ENCODE measurements at places on chromosomes 16 and 17.

GRCh38 chr16:188674-189073 lies 8.4 kb downstream of the HBQ1 start:
- no peak for DNase-seq

DNA sequence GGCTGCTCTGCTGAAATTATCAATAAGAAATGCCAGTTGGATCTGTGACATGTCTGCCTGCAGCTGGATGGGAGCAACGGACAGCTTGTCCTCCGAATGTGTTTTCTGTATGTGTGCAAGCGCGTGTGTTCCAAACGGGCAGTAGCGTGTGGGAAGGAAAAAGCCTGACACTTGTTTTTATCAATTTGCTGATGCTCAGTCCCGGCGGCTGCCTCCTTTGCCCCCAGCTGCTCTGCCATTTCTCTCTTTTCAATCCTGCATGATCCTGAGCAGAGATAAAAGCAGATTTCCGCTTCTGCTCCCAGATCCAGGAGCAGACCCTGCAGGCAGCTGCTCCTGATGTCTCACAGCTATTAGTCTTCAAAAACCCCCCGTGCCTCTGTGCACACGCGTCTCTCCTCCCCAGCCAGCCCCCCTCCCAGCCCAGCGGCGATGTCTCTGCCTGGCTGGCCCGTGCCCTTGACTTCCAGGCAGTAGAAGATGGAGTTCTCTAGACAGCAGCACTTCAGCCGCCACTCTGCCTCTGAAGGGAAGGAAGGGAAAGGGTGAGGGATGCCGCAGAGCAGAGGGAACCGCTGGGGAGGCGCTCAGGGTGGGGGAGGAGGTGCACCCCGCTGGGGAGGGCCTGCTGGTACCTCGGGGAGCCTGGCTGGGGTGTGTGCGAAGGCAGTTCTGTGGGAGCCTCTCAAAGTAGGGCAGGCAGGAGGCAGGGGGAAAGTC lies 4.1 kb downstream of the PRCD start:
- no peak for DNase-seq

DNA sequence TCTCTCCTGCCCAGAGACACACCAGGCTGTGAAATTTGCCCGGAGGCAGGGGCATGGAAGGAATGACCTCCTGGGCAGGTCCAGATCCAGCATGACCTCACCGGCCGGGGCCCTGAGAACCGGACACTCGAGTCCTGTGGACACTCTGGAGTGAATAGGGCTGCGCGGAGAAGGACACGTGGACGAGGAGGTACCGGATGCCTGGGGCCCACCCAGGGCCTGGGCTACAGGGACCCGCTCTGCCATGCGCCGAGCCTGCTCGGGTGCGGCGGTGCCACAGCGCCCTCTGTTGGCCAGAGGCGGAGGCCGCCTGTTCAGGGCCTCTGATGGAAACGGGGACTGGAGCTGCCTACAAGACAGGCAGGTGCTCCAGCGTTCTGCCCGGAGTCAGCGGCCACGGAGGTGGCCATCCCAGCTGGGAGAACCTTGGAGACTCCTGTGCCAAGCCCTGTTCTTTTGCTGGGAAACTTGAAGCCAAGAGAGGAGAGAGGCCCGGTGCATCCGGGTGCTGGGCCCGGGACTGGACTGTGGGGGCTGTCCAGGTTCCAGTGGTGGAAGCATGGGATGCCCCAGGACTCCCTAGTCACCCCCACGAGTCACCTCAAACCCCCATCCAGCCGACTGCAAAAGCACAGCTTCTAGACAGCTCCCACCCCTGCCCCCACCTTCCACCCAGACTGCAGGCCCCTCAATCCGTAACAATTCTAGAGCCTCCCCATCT lies 19.3 kb upstream of the NXPH3 start:
- DNase-seq = peak; percentile 36

- no peak for DNase-seq
These were observed 30.1 kb upstream of the DYNLL2 start for GRCh38 chr17:58052945-58053715.

DNA sequence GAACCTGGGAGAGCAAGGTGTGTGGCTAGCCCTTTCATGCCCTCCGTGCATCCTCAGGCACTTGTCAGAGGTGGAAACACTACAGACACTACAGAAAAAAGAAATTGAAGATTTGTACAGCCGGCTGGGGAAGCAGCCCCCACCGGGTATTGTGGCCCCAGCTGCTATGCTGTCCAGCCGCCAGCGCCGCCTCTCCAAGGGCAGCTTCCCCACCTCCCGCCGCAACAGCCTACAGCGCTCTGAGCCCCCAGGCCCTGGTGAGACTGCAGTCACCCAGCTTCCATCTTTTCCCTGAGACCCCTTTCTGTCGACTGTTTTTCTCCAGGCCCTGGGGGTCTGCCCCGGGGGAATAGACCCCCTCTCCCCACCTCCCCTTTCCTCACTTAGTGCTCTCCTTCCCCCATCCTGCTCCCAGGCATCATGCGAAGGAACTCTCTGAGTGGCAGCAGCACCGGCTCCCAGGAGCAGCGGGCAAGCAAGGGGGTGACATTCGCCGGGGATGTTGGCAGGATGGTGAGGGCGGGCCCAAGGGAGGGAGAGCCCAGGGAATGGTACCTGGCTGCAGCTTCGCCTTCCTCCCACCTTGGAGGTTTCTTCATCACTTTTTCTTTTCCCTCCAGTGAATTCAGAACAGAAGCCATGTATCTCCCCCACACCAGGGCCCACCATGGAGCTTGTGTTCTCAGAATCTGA lies 2.3 kb downstream of the COA3 start:
- no peak for DNase-seq

DNA sequence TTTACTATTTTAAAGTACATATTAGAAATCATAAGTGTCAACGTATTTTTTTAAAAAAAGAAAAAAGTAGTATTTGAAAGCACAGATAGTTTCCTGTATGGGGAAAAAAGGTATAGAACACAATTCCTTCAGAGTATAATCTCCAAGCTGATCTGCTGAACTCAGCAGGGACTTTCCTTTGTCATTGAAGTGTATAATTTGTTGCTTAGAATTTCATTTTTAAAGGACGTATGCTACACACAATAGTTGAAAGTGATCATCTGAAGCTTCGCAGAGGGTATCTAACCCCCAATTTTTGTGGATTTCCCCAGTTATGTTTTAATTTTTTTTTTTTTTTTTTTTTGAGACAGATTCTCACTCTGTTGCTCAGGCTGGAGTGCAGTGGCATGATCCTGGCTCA lies 20.2 kb upstream of the MAPT start:
- DNase-seq = no peak

GRCh38 chr16:68548947-68549346 lies 9.9 kb downstream of the ZFP90 start:
- DNase-seq = no peak

GRCh38 chr17:5788266-5788900 lies 204.1 kb upstream of the NLRP1 start:
- no peak for DNase-seq

DNA sequence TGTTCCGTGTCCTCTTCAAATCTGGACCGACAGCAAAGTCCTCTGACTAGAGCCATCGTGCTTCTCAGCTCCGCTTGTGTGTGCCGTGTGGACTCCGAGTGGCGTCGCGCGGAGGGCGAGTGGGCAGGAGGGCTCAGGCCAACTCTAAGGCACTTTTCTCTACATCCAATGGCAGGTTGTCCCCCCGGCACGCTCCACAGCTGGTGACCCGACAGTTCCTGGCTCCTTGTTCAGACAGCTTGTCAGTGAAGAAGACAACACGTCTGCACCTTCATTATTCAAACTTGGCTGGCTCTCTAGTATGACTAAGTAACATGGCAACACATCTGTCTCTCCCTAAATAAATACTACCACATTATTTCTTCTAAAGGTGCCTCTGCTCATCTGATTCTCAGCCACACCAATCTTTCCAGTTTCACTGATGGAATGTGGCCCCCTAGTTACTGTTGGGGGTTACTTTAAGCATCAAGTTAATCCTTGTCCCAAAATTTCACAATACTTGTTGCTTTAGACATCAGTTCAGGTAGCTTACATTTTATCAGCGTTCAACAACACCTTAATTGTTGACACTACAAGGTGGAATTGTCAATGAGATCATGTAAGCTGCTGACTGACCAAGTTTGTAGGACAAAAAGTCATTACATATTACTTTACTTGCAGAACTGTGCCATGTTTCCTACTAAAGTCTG lies 15.4 kb downstream of the COG1 start:
- no peak for DNase-seq

GRCh38 chr17:57447357-57447989 lies 191.2 kb downstream of the MSI2 start:
- no peak for DNase-seq

GRCh38 chr17:1709403-1709951 lies 700 bp downstream of the TLCD2 start:
- DNase-seq = no peak

DNA sequence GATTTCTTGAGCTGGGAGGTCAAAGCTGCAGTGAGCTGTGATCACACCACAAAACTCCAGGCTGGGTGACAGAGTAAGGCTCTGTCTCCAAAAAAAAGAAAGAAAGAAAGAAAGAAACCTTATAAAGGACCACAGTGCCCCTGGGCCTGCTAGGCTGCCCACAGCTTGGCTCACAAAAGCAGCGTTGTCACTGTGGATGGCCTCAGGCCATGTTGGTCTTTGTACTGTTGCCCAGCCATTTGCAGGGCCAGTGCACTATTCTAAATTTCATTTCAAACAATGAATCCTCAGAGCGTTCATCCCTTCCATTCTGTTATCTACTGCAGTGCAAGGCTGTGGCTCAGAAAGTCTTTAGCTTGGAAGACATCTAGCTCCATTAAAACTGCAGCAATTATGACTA lies 208.4 kb downstream of the SLC39A11 start:
- DNase-seq = no peak

GRCh38 chr17:55784666-55785065 lies 33.8 kb downstream of the PCTP start:
- DNase-seq = no peak

DNA sequence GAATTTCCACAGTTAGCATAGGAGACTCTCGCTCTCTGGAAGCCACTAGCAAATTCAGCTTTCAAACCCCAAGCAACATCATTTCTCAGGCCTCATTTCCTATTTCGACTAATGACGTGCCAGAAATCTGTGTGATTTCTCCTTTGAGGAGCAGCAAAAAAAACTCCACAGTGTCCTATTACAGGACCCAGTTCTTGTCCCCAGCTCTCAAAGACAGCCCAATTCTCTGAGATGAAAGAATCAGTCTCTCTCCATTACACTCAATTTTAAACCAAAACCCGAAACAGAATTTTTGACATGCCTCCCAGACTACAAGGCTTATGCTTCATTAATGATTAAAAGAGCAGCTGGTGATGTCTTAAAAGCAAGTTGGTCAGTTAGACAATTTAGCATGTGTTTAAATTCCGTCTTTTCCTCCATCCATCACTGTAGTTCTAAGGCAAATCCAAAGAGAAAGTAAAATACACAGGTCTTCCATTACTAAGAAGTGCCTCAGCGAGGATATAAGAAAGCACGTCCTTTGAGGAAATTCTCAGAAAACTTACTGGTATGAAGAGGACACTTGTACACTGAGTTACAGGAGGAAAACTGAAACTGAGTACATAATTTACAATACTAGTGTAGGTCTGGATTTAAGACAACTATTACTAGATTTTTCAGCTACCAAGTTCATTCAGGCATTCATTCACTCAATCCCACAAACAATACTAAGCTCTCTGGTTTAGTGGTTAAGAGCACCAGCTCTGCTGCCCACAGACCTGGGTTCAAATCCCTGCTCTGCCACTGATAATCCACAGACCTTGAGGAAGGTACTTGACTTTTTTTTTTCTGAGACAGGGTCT lies 12.5 kb downstream of the TOM1L2 start:
- peak; percentile 26 for DNase-seq

- no peak for DNase-seq
These were observed 43.9 kb downstream of the KLHDC4 start for GRCh38 chr16:87721622-87722585.

- no peak for DNase-seq
These were observed 28.8 kb upstream of the CACNG4 start for GRCh38 chr17:66935717-66936116.

- DNase-seq = no peak
These were observed 7.6 kb downstream of the CD300LD start for GRCh38 chr17:74584292-74585060.

- DNase-seq = no peak
These were observed 13.3 kb upstream of the WNT3 start for GRCh38 chr17:46831573-46832330.

DNA sequence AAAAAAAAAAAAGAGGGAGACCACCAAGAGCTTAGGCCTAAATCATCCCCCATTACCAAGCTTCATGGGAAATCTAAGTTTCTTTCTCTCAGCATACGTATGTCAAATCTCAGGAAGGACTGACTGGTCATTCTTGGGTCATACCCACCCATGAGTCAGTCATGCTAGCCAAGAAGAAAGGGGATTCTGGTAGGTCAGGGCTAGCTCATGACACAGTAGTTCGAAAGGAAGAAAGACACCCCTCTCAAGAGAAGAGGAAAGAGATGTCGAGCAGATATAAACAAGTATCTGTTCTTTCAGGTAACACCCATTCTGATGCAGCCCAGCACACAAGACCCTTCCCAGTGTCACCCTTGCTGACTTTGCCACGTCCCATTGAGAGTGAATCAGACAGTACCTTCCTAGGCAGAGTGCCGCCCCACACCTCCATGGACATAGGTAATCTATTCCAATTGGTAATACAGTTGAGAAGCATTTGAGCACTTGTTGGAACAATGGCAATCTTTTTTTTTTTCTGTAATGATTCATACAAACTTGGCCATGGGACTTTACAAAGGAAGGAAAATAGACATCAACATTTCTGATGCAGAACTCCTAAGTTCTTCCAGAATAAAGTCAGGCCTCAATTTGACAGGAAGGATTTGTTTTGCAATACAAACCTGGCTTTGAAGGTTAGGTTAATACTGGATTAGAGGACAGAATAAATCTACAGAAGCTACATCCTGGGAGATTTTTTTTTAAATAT lies 38.2 kb downstream of the COPRS start:
- DNase-seq = no peak

GRCh38 chr17:69269131-69269998 lies 40.7 kb upstream of the ABCA10 start:
- peak; percentile 55 for DNase-seq

DNA sequence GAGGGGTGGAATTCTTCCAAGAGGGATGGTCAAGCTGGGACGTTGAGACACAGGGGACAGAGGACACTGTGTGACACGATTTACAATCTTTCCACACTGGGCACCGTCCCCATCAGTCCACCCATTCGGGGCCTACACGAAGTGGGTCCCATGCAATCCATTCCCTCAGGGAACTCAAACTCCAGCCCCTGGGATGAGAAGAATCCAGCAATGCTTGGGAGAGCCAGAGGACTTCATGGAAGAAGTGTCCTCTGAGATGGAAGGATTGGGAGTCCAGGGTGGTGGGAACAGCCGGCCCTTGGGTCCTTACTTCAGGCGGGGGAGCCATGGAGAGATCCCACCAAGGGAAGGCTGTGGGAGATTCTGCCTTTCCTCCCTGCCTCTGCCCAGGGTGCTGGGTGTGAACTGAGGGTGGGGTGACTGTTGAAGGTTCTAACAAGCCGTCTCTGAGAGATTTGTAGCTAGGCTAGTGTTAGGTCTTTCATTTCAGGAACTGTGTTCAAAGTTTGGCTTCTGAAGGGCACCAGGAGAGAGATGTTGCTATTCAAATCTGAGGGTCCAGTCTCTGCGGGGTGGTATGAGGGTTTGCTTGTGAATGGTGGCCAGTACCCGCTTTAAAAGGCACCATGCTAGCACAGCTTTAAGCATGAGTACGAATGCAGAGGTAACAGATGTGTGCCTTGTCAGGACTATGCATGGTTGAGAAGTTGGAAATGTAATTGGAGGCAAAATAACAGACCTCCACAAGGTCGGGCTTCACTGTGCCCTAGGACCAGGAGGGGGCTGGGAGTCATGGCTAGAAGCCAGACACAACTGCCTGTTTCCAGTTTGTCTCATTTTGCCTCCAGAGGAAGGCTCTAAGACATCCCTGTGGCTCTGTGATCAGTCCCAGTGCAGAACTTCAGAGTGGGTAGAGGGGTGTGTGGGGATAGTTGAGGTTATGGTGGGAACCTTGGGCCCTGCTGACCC lies 1.9 kb downstream of the ATP1B2 start:
- no peak for DNase-seq
